Sciatic nerve (tissue), 2 donors: ENCODE measurements at places on chromosomes 6 and 20. TPM values are rescaled to one million over a fixed set of nuclear protein-coding genes. Genes with fewer than 3 reads are reported as not detected.

ADAM33 gene
- 117 TPM for total RNA-seq

SPATS1 gene
- not detected for total RNA-seq

PACSIN1 gene
- total RNA-seq: 0.49 TPM

NKX2-2 gene
- total RNA-seq: not detected

SCRT2 gene
- not detected for total RNA-seq

SLC22A2 gene
- total RNA-seq: not detected

SLC13A3 gene
- total RNA-seq: 21.0 TPM

RIPPLY2 gene
- 0.80 TPM for total RNA-seq

TNFAIP3 gene
- total RNA-seq: 37.5 TPM

BPI gene
- total RNA-seq: 2.3 TPM

IL17A gene
- not detected for total RNA-seq

ULBP3 gene
- total RNA-seq: 2.9 TPM

BTNL2 gene
- total RNA-seq: not detected

LPA gene
- 0.36 TPM for total RNA-seq

POU5F1 gene
- total RNA-seq: 0.76 TPM

IRF4 gene
- total RNA-seq: 4.7 TPM
